PC-9 (cell line): ENCODE measurements at places on chromosomes 1 and 21.
A peak's percentile ranks its signal among the peaks of the same experiment; 100 is the strongest.

DNA sequence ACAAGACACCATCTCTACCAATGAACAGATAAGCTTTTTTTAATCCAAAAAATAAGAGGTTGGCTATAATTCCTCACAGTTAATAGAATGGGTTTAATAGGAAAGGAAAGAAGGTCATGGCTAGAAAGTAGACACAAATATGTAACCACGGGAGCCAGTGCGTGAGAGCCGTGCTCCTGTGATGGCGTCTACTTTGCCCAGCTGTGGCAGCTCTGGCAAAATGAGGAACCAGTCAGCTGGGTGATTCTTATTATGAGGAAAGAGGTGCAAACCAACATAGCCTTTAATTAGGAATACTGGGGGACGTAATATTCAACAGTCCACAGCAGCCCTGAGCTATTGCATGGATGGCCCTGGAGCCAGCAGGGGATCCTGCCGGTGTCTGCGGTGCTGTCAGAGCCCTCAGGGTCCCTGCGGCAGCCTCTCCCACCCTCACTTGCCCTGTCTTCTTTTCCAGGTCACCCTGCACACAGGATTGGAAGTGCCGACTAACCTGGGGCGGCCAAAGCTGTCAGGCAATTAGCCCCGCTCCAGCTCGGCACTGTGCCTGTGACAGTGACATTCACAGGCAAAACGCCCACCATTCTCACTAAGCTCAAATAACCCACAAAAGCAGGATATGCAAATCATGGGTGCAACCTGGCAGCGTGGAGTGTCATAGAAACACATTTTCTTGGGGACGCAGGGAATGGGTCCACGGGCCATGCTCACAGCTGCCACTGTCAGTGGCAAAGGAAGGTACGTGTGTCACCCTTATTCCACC, 25.9 kb upstream of the GNPAT start:
- no peak for DNase-seq

DNA sequence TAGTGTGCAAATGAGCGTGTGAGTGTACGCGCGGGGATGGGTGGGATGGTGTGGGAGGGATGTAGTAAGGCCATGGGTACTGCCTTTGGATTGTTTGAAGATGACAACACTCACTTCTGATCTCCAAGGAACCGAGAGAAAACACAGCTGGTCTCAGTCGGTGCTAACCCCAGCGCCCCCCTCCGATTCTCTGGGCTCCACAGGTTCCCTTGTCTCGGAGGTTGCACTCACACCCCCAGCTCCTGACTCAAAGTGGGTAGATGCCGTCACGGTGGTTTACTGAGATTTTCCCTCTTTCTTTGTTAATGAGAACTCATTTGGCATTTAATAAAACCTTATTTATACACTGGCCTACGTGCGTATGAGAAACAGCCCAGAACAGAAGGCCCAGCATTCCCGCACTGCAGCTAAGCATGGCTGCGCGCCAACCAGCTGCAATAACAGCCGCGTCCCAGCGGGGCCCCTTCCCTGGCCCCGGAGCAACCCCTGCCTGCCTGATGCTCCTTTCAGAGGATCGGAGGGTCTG, 25.8 kb downstream of the ABCA4 start:
- DNase-seq: no peak

DNA sequence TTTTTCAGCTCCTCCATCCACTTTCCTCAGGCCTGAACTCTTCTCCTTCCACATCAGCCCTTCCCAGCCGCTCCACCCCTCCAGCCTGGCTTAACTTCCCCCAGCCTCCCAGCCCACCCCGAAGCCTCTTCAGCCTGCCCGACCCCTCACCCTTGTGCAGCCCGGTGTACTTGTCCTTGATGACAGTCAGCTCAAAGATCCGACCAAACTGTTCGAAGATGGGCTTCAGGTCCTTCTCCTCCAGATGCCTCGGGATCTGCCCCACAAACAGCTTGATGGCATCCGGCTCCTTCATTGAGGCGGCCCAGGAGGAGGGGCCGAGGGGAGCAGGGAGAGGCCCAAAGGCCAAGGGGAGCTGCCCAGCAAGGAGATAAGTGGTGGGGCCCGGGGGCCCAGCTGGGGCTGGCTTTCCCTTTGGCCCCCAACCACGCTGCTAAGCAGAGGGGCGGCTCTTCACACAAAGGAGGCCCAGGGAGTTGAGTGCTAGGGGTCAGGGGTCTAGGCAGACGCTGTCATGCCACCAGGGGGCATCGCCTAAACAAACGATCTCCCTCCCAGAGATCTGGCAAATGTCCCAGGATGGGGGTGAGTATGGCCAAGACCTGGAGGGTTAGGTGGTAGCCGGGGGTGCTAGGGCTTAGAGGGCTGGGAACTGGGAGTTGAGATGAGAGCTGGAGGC, 738 bp downstream of the CELF3 start:
- DNase-seq: no peak

GRCh38 chr1:45928486-45929205, 125.2 kb downstream of the MAST2 start:
- DNase-seq: no peak

DNA sequence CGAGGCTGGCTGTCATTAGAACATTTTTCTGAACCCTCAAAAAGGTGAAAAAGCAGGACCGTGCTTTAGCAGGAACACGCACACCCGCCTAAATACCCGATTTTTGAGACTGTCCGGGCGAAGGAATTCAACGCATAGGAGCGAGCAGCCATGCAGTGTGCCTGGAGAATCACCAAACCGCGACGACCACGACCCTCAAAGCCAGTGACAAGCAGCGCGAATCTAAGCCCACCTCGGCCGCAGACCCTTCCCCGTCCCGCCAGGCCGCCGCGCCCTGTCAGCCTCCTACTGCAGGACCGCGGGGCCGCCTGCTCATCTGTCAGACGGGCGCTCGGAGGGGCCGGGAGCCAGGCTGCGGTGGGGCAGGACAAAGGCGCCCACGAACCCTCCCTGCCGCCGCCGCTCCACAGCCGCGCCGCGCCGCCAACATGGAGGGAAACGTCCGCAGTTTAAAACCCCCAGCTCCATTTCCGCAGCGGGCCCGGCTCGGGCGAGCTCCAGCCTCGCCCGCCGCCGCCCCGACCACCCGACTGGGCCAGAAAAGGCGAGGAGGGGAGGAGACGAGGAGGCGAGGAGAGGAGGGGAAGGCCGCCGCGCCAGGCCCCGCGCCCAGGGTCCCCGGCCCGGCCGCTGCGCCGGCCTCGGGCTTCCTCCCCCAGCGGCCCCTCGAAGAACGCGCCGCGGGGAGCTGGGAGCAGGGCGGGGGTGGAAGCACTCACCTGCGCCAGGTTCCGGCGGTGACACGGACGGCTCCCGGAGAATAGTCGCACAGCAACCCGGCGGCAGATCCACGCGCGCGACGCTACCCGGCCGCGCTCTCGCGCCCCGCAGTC, at the start of gene LBR:
LBR (minus strand) TSS at position 804 of the 833 bp plus-strand sequence. CDS start 3,963 bp downstream, outside the sequence.
- DNase-seq: no peak

DNA sequence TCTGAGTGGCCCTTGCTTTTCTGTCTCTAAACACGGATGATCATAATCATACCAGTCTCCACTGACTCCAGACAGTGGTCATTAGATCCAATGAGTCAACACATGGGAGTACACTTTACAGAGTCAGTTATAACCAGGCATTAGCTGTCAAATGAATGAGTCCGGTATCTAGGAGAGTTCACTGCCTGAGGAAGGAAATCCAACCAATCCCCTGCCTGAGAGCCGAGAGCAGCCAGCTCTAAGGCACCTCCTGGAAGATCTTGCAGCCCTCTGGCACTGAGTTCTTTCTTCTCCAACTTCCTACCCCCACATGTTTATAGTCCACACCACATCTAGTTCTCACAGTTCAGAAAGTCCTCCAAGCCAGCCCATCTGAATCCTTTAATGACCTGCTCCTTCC, 29.4 kb upstream of the RBM15 start:
- DNase-seq: no peak

DNA sequence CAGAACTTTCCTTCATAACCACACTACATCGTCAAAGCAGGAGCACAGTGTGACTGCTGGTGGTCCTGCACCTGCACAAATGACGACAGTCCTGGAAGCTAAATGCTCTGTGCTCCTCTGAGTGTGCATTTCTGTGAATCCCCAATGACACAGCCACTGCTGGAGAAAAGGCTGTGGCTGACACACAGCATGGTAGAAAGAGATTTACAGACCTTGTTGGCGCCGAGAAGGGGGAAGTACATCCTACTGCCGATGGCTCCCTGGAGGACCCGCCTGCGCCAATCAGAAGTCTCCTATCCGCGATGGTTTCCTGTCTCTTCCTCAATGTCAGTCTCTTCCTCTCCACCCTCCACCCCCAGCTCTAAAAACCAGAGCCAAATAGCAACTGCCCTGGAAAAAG, 115.4 kb upstream of the RAB4A start:
- DNase-seq: no peak

DNA sequence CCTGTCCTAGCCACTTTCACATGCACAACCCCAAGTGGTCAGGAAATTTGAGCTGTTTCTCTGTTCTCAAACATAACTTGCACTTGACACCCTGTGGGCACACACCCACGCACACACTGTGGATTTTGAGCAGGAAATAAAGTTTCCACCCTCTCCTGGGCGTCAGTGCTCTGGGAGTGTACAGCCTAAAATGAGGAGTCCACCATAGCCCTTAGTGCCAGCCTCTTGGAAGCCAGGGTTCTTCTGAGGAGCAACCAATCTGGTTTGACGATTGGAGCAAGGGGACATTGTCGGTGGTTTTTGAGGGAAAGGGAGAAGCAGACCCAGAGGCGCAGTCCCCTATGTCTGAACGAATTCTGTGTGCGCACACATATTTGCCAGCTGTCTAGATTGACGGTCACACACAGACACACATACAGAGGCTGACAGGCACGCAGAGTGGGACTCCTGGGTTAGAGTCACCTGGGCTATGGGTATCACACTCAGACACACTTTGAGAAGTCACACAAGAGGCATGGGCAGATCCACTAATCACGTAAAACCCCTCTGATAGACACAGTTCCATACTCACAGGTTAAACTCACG, 2.7 kb downstream of the DMBX1 start:
- no peak for DNase-seq

DNA sequence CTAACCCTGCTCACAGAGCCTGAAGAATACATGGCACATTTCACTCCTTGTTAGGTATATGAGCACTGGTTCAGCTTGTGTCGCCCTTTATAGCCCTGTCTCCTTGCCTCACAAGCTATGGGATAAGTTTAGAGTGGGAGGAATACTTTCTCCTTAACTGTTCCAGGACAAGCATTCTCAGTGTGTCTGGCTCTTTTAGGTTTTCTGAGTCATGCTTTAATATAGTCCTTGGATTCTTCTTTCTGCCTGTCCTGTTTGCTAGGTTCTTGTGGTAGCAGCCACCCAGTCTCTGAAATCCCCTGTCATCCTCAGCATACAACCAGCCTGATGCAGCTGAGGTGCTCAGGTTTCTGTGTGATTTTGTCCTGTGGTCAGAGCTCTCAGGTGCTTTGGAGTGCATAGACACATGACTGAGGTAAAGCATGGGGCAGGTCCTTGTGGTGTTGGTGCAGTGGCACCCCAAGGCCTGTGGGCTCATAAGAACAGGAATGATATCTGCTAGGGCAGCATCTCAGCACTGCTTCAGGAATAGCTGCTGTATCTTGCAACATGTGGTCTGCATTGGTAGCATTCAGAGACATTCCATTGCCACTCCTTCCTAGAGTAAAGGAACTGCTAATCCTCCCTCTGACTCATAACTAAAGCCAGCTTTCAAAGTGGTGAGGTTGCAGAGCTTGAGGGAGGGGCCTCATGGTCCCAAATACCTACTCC, 14.2 kb upstream of the CASQ2 start:
- DNase-seq: peak; percentile 73

GRCh38 chr1:58395355-58395754, 151.2 kb downstream of the OMA1 start:
- peak; percentile 25 for DNase-seq

DNA sequence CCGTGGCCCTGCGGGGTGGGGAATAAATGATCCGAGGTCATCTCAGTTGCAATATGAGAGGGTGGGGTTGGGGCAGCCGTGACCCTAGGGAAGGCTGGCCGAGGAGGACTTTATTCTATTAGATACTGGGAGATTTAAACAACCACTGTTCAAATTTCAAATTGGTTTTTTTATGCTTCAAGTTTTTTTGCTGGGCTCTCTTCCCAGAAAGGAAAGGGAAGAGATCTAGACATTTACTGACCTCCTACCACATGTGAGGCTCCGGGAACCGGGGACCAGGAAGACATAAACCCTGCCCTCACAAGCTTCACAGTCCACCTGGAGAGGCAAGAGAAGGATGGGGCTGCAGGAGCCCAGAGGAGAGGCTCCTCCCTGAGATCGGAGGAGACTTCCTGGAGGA, 207.3 kb downstream of the FOXD2 start:
- DNase-seq: no peak

GRCh38 chr1:247487057-247487456, 29.2 kb upstream of the OR2B11 start:
- no peak for DNase-seq

- no peak for DNase-seq
These were observed 88.4 kb upstream of the PDE4B start for GRCh38 chr1:65704318-65704717.

DNA sequence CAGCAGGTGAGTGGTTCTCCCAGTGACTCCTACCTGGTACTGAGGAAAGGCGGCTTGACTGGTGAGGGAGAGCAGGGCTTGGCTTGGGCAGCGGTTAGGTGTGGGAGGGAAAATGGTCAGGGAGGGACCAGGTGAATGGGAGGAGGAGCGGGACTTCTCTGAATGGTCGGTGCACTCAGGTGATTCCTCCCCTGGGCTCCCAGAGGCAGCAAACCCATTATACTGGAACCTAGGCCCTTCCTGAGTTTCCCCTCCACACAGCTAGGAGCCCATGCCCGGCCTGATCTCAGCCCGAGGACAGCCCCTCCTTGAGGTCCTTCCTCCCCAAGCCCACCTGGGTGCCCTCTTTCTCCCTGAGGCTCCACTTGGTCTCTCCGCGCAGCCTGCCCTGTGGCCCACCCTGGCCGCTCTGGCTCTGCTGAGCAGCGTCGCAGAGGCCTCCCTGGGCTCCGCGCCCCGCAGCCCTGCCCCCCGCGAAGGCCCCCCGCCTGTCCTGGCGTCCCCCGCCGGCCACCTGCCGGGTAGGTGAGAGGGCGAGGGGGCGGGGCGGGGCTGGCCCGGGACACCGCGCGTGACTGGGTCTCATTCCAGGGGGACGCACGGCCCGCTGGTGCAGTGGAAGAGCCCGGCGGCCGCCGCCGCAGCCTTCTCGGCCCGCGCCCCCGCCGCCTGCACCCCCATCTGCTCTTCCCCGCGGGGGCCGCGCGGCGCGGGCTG, 2.3 kb downstream of the ARTN start:
- DNase-seq: no peak

GRCh38 chr1:40361637-40362036, 11.9 kb upstream of the SMAP2 start:
- DNase-seq: no peak

GRCh38 chr1:23561076-23561812, 1.9 kb upstream of the ID3 start:
- DNase-seq: no peak

GRCh38 chr1:229845410-229846138, 219.5 kb downstream of the URB2 start:
- DNase-seq: no peak

- DNase-seq: no peak
These were observed 42.0 kb downstream of the STUM start for GRCh38 chr1:226590614-226591013.
